ENCODE measurements at places on chromosomes 1 and 21. TPM values are rescaled to one million over a fixed set of nuclear protein-coding genes. Genes with fewer than 3 reads are reported as not detected.

- no peak for DNase-seq
These were observed 14.8 kb downstream of the LRRC41 start for GRCh38 chr1:46288485-46289133.

FMOD gene
- total RNA-seq = 1.6 TPM

- no peak for DNase-seq
These were observed 8.8 kb upstream of the CDCP2 start for GRCh38 chr1:54161495-54162168.

NR1I3 gene
- total RNA-seq = not detected

GRCh38 chr1:17265162-17265561, 16.3 kb downstream of the PADI3 start:
- no peak for DNase-seq

MRPL9 gene
- 34.5 TPM for total RNA-seq

HAO2 gene
- total RNA-seq = not detected

ADORA3 gene
- total RNA-seq = 1.1 TPM

GRCh38 chr1:77888081-77888780, at the start of gene NEXN:
TSS of gene NEXN (plus strand) at chr1:77888624. CDS start at chr1:77916107, 27,483 bp downstream.
- no peak for DNase-seq

- no peak for DNase-seq
These were observed 38.5 kb upstream of the PDE9A start for GRCh38 chr21:42614811-42615351.

DNA sequence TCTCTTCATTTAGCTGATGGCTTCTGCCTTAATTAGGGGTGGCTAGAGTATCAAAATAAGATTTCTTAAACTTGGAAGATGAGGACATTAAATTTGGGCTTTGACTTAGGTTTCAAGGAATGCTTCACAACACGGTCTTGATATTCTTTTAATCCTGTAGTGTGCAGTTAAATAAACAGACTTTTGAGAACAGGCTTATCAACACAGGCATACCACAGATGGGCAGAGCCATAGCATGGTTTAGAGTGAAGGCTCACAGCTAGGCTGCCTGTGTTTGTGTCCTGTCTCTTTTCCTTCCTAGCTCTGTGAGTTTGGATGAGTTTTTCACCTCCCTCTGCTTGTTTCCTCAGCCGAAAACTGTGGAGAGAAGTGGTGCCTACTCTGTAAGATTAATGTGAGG, 102.3 kb upstream of the IPO9 start:
- no peak for DNase-seq
